ENCODE measurements at places on chromosomes 4 and X.

- DNase-seq = no peak
Observed at GRCh38 chr4:20386906-20387305, 135.2 kb downstream of the SLIT2 start.

DNA sequence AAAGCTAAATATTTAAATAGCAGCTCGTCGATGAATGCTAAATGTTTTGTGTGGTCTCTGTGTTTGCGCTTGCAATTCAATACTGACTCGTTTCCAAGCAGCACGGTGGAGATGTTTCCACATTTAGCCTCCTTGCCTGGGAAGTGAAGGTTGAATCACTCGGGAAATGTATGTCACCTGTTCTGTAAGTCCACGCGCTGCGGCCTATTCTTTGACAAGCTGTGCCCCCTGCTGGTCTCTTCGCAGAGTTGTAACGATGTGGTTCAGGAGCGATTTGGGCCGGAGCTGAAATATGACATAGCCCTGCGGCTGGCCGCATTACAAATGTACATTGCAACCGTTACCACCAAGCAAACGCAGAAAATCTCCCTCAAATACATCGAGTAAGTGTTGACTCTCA lies 89.6 kb upstream of the PRPS2 start:
- DNase-seq = peak; percentile 50

DNA sequence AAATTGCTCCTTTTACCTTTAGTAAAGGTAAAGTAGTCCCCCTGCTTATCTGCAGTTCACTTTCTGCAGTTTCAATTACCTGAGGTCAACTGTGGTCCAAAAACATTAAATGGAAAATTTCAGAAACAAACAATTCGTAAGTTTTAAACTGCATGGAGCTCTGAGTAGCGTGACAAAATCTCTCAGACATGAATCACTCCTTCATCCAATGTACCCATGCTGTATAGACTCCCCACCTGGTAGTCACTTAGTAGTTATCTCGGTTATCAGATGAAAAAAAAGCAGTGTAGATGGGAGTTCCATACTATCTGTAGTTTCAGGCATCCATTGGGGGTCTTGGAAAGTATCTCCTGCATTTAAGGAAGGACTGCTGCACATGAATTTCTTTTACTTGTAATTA lies 7.7 kb downstream of the UNC5C start:
- no peak for DNase-seq

DNA sequence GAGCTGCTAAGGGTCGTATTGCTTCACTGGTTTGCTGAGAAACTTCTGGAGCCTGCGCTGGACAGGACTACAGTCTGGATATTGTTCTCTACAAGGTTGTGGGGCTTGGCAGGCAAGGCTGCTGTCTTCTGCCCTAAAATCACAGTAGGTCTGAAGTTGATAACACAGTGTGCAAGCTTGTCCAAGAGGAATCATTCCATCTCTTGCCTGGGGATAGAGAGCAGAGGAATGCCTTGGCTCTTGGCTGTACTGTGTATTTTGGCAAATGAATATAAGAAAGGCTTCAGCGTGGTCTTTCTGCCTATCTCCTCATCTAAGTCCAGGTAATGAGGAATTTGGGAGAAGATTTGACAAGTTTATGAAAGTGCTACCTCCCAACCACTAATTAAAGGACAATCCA lies 9.4 kb upstream of the RASL11B start:
- DNase-seq = no peak

GRCh38 chr4:158649111-158649680 lies 22.5 kb downstream of the C4orf46 start:
- no peak for DNase-seq

DNA sequence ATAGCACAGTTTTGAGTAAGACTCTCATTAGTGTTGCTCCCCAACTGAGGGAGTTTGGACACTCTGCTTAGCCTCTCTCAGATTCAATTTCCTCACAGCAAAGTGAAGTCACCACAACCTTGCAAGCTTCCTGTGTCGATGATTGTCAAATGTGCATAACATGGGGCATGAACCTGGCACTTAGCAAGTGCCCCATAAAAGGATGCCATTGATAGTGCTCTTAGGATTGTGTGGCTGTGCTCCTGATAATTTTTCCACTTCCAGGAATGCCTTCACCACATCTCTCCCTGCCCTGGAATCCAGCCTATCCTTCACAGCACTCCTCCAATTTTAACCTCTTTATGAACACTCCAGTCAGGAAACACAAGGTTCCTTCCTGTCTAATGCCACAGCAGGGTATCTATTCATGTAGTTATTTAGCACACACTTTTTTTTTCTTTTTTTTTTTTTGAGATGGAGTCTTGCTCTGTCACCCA lies 309.4 kb downstream of the PPP3CA start:
- DNase-seq = peak; percentile 5

GRCh38 chr4:168269896-168270295 lies 48.7 kb downstream of the DDX60 start:
- no peak for DNase-seq

GRCh38 chrX:15158350-15158735 lies 111.5 kb downstream of the ASB9 start:
- no peak for DNase-seq

DNA sequence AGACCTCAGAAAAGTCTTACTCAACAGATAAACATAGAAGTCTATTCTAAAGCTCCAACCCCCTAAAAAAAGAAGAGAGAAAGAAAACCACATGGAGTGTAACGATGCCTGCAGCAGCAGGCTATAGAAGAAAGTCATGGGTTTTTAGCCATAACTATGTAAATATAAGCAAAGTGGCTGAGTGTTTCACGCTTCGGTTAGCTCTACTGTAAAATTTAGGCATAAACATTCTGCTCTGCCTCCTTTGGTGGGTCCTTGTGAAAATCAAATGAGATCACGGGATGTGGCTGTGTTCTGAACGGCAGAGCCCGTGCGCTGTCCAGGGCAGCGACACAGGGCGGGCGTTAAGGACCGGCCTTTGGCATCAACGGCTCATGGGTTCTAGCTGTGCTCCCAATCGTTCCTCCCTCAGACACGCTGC lies 78.4 kb downstream of the IRF2 start:
- DNase-seq = no peak

- no peak for DNase-seq
Observed at GRCh38 chrX:7943600-7944245, 16.5 kb upstream of the PNPLA4 start.

- DNase-seq = no peak
Observed at GRCh38 chr4:85092943-85093342, 126.5 kb upstream of the WDFY3 start.

DNA sequence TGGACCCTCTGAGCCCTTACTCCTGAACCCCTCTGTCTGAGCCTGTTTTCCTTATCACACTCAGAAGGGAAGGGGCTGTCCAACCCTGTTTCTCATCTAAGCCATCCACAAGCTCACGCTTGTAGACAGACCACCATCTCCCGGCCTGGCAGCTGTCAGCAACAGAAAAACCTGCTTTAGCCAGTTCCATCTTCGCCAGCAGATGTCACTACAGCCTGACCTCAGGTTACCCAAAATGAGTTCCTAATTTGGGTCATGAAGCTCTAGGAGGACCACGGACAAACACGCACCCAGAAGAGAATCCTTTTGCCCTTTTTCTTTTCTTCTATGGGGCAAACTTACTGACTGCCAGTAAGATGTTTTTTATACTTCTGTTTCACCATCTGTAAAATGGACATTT lies 445.4 kb downstream of the BCOR start:
- DNase-seq = peak; percentile 39

DNA sequence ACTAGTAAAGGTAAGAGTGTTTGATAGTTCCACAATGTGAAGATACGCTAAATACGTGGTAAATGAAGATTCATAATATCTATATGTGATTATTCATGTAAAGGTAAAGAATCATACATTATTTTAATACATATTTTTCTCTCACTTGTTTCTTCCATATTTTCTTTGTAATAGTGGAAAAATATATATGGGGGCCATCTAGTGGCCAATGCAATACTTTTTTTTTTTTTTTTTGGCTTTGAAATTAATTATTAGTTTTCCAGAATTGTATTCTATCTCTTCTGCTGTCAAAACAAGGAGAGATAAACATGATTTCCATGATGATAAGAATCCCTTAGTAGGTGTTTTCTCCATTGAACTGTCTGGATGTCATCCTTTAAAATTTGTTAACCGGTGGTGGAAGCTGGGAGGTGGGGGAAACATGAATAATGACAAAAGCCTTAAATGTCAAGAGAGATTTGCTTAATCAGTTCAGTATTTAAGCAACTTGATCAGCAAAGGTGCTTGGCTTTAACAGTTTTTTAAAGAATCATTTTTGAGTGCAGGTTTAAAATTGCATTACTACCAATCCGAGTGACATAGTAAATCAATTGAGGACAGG lies 508.7 kb upstream of the HTR2C start:
- DNase-seq = no peak

DNA sequence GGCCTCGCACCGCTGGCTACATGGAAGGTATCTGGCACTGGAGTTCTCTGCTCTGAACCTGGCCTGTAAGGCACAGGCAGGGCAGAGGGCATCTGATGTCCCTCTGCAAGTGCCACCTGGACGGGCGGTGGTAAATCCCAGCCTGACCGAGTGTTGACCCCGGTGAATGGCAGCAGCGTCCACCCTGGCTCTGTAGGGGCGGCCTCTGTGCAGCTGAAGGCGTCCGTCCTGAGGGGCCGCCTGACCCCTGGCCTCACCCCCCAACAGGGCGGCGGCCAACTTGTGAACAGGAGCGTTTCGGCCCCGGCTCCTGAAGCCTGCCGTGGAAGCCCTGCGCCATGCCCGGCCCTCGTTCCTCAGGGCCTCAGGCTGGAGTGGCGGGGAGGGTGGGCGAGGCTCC lies 51.4 kb downstream of the CPZ start:
- no peak for DNase-seq

- DNase-seq = no peak
Observed at GRCh38 chr4:184934184-184934583, 84.1 kb upstream of the HELT start.

DNA sequence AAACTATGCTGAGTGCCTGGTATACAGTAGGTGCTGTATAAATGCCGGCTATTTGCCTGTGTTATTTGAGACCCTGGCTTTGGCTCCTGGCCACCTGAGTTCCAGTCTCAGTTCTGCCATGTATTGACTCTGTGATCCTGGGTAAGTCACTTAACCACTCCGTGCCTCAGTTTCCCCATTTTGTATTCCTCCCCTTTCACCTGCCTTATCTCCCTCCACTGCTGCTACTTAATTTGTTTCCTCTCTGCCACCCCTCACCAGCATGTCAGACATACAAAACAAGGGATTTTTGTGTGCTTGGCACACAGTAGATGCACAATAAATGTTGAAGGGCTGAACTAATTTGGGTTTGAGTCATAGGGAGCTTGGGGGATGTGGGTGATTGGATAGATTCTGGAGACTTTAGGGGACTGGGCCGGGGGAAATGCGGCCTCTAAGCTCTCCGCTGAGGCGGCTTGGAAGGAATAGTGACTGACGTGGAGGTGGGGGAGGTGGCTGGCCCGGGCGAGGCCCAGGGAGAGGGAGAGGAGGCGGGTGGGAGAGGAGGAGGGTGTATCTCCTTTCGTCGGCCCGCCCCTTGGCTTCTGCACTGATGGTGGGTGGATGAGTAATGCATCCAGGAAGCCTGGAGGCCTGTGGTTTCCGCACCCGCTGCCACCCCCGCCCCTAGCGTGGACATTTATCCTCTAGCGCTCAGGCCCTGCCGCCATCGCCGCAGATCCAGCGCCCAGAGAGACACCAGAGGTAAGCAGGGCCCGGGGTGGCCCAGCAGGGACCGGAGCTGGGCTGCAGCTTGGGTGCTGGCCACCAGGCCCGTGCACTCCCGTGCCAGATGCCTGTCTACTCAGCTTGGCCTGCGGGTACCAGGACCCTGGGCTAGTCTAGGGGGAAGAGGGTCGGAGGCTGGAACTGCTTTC lies at the start of gene TIMP1:
Gene TIMP1, plus strand, starts transcription at position 706 of the 917 bp plus-strand sequence. CDS start 980 bp downstream, outside the sequence.
- peak; percentile 88 for DNase-seq

GRCh38 chr4:47466056-47466785 lies 2.7 kb upstream of the COMMD8 start:
- DNase-seq = no peak

GRCh38 chr4:113397114-113397701 lies 347.8 kb downstream of the ANK2 start:
- no peak for DNase-seq

- DNase-seq = no peak
Observed at GRCh38 chr4:123234955-123235354, 161.6 kb upstream of the SPRY1 start.

GRCh38 chr4:79578606-79579005 lies 170.6 kb upstream of the GK2 start:
- no peak for DNase-seq

DNA sequence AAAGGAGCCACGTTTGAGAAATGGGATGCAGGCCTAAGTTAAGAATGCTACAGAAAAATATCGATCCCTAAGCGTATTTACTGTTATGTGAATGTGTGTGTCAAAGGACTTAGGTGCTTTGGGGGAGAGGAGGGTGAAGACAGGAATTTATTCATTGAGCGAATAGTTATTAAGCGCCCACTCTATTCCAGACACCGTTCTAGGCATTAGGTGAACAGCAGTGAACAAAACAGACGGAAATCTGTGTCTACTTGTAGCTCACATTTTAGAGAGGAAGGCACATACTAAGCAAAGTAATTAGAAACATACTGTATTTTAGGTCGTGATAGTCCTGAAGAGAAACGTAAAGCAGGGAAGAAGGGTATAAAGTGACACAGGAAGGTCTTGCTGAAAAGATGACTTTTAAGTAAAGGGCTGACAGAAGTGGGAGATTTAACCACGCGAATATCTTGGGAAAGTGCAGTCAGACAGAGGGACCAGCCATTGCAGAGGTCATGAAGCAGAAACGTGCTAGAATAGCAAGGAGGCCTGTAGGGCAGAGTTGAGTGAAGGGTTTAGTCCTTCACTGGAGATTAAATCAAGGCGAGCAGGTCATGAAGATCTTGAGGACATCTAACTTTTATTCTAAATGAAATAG lies 541 bp downstream of the AIMP1 start:
- DNase-seq = no peak

- DNase-seq = no peak
Observed at GRCh38 chr4:111362941-111363361, 740.1 kb upstream of the PITX2 start.

DNA sequence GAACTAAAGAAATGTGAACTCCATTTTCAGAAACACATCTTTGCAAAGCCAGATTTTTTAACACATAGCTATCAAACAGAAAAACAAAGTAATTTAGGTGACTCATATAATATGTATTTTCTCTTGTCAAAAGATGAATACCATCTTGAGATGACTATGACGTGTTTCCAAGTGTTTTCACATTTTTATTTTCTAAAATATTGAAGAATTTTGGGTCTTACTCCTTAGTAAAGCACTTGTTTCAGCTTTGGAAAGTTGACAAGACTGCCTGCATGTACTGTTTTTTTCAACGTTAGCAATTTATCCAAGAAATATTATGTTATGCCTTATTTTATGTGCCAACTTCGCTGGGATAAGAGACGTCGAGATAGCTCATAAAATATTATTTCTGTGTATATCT lies 733.9 kb upstream of the EPHA5 start:
- DNase-seq = no peak

- DNase-seq = no peak
Observed at GRCh38 chr4:152678841-152679240, 956 bp downstream of the TMEM154 start.

GRCh38 chr4:17636341-17636695 lies 21.9 kb downstream of the MED28 start:
- no peak for DNase-seq

Measured in activated CD4-positive, alpha-beta T cell treated with anti-CD3 and anti-CD28 coated beads for 48 hours (primary cell).